ENCODE measurements at places on chromosomes 12 and 14. TPM values are rescaled to one million over a fixed set of nuclear protein-coding genes. Genes with fewer than 3 reads are reported as not detected.
A peak's percentile ranks its signal among the peaks of the same experiment; 100 is the strongest.

Gene GUCY2C
- total RNA-seq: not detected

Gene SPIC
- total RNA-seq: not detected

Gene KIF5A
- 0.56 TPM for total RNA-seq

Gene ADGRD1
- total RNA-seq: 0.68 TPM

Gene ISCA2
- 21.1 TPM for total RNA-seq

Gene CHGA
- 0.35 TPM for total RNA-seq

Gene CLEC14A
- not detected for total RNA-seq

Gene TIMELESS
- total RNA-seq: 14.0 TPM

Gene B3GNT4
- 1.8 TPM for total RNA-seq

GRCh38 chr14:77989441-77989991 lies 180.7 kb upstream of the NRXN3 start:
- no peak for DNase-seq

DNA sequence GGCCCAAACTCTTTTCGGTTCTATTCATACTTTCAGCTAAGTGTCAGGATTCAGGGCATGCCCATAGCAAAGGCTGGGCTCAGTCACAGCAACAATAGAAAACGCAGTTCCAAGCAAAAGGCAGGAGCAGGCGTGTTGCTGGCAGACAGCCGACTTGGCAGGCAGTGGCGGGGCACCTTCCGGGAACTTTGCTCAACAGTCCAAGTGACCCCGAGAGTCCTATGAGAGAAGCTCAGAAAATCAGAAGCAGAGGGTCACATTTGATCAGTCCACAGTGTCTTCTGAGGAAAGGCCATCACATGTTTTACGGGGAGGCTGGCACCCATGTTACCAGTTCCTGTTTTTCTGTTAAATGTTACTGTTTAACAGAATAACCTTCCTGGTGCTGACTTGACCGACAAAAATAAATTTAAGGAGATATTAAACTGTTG lies 115.0 kb downstream of the DACT1 start:
- peak; percentile 75 for DNase-seq

GRCh38 chr12:128476266-128476665 lies 209.3 kb downstream of the TMEM132C start:
- no peak for DNase-seq

DNA sequence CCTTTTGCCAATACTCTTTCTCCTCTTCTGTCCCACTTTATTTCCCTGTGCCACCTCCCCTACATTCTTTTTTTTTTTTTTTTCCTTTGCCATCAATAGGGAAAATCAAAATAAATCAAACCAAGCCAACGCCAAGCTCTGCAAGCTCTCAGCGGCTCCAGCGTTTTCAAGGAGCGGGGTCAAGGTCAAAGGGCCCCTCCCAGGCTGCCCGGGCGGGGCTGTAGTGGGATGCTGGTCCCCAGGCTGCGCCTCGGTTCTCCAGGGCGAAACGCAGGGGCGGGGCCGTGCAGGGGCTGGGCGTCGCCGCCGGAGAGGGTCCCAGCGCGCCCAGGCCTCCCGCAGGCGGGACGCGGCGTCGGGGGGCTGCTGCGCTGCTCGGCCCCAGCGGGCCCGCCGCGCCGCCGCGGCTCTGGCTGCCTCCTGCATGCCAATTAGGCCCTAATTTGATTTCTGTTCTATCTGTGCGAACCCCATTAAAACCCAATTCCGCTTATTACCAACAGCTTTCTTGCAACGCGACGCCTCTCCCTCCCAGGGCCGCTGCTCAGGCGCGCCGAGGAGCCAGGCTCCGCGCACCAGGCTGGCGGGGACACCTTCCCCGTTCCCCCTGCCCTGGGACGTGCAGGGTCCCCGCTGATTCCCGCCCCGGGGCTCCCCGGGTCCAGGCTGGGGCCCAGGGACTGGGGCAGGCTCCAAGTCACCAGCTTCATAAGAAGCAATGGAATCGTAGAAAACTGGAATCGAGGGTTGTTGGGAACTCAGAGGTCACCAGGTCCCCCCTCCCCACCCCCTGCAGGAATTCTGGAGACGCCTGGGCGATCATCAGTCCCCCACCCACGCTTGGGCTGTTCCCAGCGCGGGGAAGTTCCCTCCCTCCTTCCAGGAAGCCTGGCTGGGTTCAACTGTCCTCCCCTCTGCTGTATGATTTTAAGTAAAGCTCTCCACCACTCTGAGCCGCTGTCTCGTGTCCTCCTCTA lies 50.7 kb upstream of the MAP1LC3B2 start:
- DNase-seq: no peak

GRCh38 chr12:46374310-46374709 lies 1.7 kb upstream of the SLC38A2 start:
- DNase-seq: no peak

- DNase-seq: no peak
These were observed 5.5 kb upstream of the SLC15A5 start for GRCh38 chr12:16282978-16283377.

DNA sequence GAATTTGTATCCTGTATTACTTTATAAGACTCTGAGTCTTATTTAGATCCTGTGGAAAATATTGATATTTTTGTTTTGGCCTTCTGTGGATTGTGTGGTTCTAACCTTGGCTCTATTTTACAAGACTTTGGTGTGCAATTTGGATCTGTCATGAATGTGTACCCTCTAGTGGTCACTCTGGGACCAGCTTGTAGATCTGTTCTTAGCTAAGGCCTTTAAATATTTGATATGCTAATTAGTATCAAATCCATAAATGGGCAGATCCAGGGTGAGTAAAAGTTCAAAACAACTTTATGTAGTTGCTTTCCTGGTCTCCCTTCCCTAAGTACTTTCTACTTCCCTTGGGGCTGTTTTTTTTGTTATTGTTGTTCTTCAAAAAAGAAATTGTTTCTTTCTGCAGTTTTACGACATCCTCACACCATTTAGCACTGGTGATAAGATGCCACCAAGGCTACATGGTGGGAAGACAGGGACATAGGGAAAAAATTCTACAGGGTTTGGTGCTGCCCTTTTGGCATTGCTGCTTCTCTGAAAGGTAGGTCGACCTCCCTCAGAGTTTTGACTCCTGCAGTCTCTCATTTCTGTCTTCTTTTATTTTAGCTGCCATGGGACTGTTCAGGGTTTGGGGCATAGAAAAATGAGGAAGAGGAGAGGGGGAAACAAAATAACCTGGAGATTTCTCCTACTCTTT lies 238.5 kb downstream of the GPHN start:
- peak; percentile 54 for DNase-seq

GRCh38 chr12:42686514-42687172 lies 97.1 kb upstream of the PRICKLE1 start:
- DNase-seq: peak; percentile 40

GRCh38 chr12:123233505-123234308 lies 471 bp downstream of the MTRFR start:
- no peak for DNase-seq

- no peak for DNase-seq
These were observed 30.4 kb upstream of the TRAF3 start for GRCh38 chr14:102746634-102747438.

GRCh38 chr14:52117111-52117832 lies 48.4 kb upstream of the NID2 start:
- no peak for DNase-seq

GRCh38 chr12:52058631-52059361 lies 7.6 kb downstream of the NR4A1 start:
- DNase-seq: no peak

DNA sequence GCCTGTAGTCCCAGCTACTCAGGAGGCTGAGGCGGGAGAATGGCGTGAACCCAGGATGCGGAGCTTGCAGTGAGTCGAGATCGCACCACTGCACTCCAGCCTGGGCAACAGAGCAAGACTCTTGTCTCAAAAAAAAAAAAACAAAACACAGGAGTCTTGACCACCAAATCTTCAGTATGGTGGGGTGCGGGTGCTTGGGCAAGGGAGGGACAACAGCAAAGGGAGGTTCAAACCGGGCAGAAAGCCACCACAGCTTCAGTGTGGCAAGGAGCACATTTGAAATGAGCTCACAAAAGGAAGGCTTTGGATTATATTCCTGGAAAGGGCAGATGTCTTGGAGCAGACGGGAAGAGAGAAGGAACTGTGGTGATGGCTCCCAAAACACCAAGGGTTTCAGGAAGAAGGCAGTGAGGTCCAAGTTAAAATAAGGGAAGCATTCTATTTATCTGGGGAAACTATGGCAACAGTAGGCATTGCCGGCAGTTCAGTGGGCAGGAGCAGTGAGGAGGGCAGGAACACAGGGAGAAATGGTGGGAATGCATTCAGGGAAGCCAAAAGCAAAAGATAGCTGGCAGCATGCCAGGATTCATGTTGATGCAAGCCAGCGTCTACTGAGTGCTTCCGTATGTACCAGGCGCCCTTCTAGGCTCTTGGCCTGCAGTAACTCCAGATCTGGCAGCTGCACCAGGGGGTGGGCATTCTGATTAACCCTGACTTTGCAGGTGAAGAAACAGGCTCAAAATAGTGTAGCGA lies 51.0 kb upstream of the SRSF5 start:
- DNase-seq: peak; percentile 98

- DNase-seq: no peak
These were observed 6.9 kb upstream of the TUNAR start for GRCh38 chr14:95869776-95870175.

DNA sequence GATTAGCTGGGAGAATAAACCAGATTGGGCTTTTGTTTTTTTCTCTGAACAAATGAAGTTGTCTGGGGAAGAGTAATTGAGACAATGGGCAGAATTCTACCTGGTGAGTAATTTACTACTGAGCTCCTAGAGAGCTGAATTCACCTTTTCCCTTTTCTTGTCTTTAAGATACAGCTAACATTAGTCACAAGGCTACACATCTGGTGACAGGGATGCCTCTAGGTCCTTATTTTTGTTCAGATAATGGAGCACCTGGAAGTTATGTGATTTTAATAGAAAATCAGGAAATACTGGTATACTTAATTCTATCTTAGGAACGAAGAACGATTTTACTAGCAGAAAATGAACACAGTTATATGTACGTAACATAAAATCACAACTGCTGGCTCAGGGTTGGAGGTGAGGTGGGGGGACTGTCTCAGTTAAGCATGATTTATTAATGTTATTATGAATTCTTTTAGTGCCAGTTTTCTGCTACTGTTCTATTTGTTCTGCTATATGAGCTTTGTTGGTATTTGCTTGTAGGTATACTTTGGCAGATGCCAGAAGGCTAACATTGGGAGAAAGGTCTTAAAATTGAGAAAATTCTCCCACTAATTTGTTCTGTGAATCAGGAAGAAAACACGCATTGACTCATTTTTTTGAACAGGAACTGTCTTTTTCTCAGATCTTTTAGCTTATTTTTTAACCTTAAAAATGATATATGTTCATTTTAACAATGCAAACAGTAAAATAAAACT lies 482.7 kb upstream of the RGS6 start:
- no peak for DNase-seq

Measured in MCF 10A (cell line).